ENCODE measurements at places on chromosomes 7 and 10.

- no peak for DNase-seq
These were observed 7.0 kb upstream of the ALDH18A1 start for GRCh38 chr10:95663496-95663895.

GRCh38 chr10:35328404-35329037 lies 7.8 kb upstream of the CCNY start:
- DNase-seq, result peak; percentile 66

- peak; percentile 2 for DNase-seq
These were observed 204.3 kb downstream of the CCDC7 start for GRCh38 chr10:32650246-32650655.

DNA sequence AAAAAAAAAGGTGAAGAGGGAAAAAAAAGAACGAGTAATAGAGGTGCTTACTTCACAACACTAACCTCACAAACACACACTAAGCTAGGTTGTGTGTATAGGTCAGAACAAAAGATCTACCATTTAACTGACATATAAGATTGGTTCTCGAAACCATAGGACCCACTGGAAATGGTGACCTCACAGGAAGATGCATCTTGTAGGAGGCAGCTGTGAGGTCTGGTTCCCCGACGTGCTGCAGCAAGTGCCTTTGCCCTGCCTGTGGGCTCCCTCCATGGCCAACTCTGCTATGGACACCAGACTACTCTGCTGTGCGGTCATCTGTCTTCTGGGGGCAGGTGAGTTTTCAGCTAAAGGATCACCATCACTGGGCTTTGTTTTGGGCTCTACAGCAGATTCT lies 133.8 kb upstream of the PRSS1 start:
- DNase-seq, result no peak

- DNase-seq, result no peak
These were observed 119.5 kb upstream of the UNC5B start for GRCh38 chr10:71092812-71093401.

- DNase-seq, result no peak
These were observed 589.1 kb upstream of the FOXK1 start for GRCh38 chr7:4093035-4093434.

Measured in EL (cell line).